ENCODE measurements at places on chromosomes 1 and 21. TPM values are rescaled to one million over a fixed set of nuclear protein-coding genes. Genes with fewer than 3 reads are reported as not detected.

The INKA2 gene
- 3.9 TPM for total RNA-seq

The HUNK gene
- total RNA-seq, result 0.40 TPM

The OR2T3 gene
- total RNA-seq, result not detected

The LTN1 gene
- total RNA-seq, result 19.6 TPM

DNA sequence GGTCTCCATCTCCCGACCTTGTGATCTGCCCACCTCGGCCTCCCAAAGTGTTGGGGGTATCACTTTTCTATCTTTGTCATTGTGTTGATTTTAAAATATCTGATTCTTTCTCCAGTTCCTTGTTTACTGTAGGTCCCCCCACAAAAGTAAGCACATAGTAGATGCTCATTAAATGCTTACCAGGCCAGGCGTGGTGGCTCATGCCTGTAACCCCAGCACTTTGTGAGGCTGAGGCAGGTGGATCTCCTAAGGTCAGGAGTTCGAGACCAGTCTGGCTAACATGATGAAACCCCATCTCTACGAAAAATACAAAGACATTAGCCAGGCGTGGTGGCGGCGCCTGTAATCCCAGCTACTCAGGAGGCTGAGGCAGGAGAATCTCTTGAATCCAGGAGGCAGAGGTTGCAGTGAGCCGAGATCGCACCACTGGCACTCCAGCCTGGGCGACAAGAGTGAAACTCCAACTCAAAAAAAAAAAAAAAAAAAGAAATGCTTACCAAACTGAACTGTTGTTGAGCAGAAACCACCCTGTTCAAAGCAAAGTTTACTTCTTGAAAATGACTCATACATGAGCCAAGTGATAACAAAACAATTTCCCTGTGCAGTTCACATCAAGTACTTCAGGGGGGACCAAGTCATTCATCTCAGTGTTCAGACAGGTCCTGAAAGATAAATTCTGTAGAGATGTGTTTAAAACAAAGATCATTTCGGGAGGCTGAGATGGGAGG is 24.3 kb upstream of the NID1 start:
- DNase-seq, result no peak

All from esophagus squamous epithelium (tissue), 5 donors.